ENCODE measurements at places on chromosomes 2 and 18.

DNA sequence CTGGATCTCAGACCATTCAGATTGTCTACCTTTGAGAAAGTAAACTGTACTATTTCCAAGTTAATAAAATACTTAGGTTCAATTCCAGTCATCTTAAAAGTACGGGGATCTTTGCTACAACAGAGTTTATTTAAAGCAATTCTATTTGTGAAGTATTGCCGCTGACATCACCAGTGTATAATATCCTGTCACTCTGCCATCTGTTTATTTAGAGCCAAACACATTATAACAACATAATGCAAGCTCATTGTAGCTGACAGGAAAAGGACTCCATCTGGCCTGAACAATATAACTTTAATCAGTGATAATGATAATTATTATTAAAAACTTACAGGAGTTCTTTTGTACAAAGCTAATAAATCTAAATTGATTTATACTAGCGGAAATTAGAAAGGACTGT is 786.8 kb downstream of the ERBB4 start:
- no peak for DNase-seq

- DNase-seq: no peak
These were observed 137.2 kb upstream of the KCTD1 start for GRCh38 chr18:26685438-26686157.

DNA sequence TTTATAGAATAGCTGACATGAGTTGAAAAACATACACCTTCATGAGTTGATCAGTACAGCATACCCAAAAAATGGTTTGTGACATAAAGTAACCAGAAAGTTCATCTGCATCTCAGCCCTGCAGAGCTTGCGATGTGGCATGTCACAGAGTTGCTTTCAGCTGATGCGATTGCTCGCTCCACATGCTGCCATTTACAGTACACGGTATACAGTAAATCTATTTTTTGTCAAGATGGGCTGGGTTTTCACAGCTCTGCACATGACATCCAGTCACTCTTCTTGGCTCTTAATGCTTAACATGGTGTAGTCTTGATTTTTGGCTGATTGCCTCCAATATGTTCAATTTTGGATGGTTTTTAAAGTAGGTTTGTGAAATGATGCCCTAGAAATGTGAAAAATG is 811.9 kb downstream of the SATB2 start:
- DNase-seq: no peak

- no peak for DNase-seq
These were observed 256.0 kb upstream of the SETBP1 start for GRCh38 chr18:44424645-44425035.

DNA sequence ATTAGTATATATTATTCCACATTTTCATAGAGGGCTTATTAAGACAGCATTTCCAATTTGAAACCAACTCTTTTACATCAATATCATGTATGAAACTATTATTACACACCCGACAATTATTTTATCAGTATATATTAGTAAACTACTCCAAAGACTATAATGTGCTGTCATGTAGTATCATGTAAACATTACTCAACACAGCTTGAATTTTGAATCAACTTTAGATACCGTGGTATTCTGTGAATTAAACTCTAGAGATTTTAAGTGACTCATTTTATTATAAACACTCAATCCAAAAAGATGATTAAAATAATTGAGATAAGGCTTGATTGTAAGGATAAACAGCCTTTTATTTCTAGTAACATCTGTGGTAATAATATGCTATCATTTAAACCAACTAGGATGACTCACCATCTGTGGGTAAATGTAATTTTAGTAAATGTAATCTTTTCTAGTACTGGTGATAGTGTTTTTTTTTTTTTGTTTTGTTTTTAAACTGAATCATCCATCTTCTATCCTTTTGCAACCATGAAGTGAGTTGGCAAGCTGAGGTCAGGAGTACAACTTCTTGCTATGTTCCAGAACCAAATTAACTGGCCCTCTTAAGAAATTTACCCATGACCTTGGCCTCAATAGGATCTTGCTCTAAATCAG is 144.3 kb upstream of the SMAD7 start:
- DNase-seq: no peak

DNA sequence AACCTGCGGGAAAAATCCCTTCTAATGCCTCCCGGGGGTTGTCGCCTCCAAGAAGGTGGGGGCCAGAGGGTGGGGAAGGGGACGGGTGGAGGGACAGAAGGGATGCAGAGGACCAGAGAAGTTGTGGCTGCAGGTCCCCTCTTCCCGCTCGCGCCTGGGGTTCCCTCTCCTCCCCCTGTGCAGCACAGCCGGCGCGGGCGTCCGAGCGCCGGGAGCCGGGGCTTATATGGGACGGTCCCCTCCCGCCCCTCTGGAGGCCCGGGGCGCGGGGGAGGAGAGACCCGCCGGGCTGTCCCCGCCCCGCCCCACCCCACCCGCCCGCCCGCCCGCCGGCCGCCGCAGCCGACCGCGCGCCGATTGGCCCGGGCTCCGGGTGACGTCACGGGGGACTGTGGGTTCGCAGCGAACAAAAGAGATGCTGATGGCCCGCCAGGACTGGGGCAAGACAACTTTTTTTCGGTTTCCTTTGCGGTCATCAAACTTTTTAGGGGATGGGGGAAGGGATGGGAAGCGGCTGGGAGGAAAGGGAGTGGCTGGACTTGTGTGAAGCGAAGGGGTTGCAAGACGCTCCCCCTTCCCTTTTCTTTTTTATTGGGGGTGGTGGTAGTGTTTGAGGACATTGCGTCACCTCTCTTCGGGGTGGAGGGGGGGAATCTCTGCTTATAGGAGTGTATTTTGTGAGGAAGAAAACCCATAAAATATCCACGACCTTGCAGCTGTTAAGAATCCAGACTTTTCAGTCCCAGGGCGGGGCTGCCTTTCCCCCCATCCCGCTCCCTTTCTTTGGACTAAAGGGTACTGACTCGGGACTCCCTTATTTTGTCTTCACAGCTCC is at the start of gene FN1:
FN1 (minus strand) TSS at position 199 of the 835 bp plus-strand sequence. CDS start 266 bp downstream, outside the sequence.
- DNase-seq: peak; percentile 57

GRCh38 chr18:62523631-62524439 is 1.0 kb downstream of the ZCCHC2 start:
- peak; percentile 48 for DNase-seq

- no peak for DNase-seq
These were observed 13.5 kb upstream of the IGFBP2 start for GRCh38 chr2:216619411-216620393.

- no peak for DNase-seq
These were observed 103.3 kb upstream of the EPHA4 start for GRCh38 chr2:221675201-221675908.

- DNase-seq: peak; percentile 26
These were observed 189.8 kb downstream of the SNTG2 start for GRCh38 chr2:1140389-1141003.

- no peak for DNase-seq
These were observed 28.7 kb downstream of the CCDC141 start for GRCh38 chr2:179021258-179021657.

DNA sequence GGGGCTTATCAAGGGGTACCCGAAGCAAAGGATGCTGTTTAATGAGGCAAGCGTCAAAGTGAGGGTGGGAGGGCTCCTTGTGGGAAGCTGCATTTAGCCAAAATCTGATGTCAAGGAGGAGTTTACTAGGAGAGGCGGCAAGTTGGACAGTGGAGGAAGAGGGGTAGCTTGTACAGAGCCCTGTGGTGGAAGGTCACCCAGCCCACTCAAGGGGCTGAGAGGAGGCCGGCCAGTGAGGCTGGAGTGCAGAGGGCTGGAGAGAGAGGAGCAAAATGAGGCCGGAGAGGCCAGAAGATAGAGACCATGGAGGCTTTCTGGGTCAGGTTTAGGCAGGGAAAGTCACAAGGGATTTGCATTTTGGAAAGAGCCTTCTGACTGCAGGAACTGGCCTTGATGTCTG is 49.5 kb downstream of the ASB1 start:
- no peak for DNase-seq

DNA sequence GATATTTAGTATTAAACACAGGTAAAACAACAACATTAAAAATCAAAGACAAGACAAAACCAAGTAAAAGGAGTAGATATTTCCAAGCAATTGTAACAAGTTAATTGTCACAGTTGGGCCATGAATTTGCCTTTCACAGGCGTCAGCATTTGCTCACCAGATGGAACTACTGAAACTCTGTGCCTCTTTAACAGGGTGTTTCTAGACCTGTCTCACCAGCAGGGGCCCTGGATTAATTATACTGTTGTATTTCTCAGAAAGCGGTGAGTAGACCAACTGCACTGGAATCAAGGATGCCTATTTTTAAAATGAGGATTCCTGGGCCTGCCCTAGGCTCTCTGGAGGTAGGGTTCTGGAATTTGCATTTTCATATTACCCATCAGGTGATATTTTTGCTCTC is 92.6 kb downstream of the UPP2 start:
- no peak for DNase-seq

DNA sequence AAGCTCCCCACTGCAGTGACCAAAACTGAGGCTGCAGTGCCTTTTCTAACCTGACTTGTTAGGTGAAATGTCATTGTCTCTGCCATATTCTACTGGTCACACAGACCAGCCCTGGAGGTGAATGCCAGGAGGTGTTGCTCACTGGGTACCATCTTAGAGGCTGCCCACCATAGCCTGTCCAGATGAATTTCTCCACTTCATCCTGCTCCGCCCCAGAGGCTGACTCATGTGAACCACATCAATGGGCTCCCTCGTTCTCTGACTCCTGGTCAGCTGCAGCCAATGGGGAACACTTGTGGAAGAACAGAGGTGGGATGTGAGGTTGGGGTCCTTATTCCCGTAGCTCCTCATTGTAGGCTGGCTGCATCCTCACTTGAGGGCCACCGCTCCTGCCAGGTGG is 3.4 kb upstream of the NARS1 start:
- no peak for DNase-seq

GRCh38 chr2:37325625-37326071 is 1.0 kb upstream of the PRKD3 start:
- DNase-seq: no peak

GRCh38 chr2:123908522-123908921 is 116.6 kb upstream of the CNTNAP5 start:
- no peak for DNase-seq

- DNase-seq: no peak
These were observed 42.0 kb downstream of the SP140 start for GRCh38 chr2:230267556-230267955.

- no peak for DNase-seq
These were observed 92.6 kb upstream of the FAM117B start for GRCh38 chr2:202542142-202542541.

DNA sequence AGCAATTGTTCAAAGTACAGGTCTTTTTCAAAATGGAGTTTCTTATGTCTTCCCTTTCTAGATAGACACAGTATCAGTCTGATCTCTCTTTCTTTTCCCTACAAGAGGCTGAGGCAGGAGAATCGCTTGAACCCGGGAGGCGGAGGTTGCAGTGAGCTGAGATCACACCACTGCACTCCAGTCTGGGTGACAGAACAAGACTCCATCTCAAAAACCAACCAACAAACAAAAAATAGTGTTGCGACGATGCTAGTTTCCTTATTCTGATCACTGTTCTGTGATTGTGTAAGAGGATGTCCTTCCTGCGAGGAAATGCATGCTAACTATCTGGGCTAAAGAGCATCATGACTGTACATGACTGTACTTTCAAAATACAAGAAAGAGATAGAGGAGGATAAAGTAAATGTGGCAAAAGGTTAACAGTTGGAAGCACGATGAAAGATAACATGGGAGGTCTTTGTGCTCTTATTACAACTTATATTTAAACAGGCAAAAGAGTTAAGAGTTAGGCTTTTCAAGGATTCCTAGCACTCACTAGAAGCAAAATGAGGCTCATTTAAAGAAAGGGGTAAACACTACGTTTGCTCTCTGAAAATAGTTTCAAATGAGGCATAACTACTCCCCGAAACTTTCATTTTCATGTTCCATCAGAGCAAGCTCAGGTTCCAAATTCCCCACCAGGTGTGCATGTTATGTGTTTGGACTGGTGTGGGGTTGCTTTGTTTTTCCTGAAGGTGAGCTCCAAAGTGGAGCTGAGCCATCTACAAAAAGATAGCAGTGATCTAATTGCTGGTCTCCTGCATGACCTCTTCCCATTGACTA is 23.8 kb downstream of the SOWAHC start:
- peak; percentile 11 for DNase-seq

GRCh38 chr2:98911376-98912154 is 24.5 kb downstream of the CRACDL start:
- no peak for DNase-seq

- no peak for DNase-seq
These were observed 106.9 kb downstream of the SP3 start for GRCh38 chr2:173858291-173858731.

DNA sequence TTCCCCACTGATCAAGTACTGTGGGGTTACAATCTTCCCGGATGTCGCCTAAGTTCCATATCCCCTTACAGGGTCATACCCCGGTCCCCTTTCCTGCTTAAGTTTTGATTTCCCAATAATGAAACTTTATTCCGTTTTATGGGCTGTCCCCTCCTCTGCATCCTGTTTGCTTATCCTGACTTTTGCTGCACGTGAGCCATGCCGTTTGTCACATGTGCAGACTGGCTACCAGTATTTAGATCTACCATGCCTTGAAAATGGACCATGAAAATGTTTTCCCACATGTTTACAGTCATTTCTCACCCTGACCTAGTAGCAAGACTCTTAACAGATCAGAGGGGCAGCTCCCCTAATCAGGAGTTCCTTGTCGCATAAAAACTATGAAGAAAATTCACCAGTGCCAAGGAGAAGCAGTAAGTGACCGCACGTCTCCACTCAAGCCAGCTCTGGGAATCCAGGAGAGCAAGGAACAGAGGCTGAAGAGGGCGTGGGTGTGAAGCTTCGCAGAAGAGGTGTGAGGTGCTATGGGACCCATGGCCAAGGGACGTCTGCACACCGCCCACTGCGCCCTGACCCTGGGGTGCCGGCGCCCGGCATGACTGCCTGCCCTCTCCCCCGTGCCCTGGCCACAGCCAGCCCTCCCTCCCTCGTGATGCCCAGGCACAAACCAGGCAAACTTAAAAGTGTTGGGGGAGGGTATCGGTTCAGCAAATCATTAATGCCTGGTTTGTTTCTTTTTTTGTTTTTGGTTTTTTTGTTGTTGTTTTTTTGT is 440.8 kb upstream of the SALL3 start:
- DNase-seq: no peak

GRCh38 chr18:60861575-60861974 is 471.7 kb upstream of the CDH20 start:
- no peak for DNase-seq

DNA sequence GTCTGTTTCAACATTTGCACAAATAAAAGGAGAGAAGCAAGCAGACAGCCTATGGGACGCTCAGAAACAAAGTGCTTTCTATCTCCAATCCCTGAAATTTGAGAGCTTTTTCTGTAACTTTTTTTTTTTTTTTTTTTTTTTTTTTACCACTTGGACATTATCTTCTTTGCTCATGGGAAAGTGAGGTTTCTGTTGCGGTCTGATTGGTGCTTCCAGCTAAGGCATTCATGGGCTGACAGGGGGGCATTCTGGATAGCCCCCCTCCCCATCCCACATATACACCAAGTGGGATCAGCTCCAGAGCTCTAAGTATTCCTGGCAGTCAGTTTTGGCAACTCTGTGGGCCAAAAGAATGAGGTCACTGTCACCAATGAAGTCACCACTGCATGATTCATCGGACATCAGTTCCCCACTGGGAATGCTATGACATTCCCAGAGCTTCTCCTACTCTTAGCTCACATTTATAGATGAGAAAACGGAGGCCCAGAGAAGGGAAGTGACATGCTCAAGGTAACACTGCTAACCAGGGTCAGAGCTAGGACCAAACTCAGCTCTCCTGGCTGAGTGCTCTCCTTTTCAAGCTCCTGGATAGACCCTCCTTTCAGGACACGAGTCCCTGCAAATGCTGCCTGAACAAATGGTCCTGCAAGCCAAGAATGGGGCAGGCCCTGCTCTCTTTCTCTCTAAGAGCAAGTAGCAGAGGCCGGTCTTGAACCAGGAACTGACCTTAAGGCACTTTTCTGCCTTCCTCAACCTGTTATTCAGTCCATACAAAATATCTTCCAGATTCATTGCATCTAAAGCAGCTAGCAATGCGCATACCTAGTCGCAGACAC is 61.3 kb downstream of the TMEM247 start:
- DNase-seq: no peak

All from CD4-positive, alpha-beta T cell treated with Interleukin-1 beta for 1 hour (primary cell).